ENCODE measurements at places on chromosomes 5 and 9. TPM values are rescaled to one million over a fixed set of nuclear protein-coding genes. Genes with fewer than 3 reads are reported as not detected.

The CAMK4 gene
- total RNA-seq = 3.6 TPM

GRCh38 chr5:172004824-172005237 lies 1.6 kb downstream of the FBXW11 start:
- H3K27ac ChIP-seq = peak overlapping the region; percentile 96
- H3K4me1 ChIP-seq = peaks cover 63% of the 10 kb centered on the region
- H3K4me3 ChIP-seq = peak overlapping the region; percentile 89
- no peak for DNase-seq

The CNTNAP3B gene
- total RNA-seq = 81.4 TPM

GRCh38 chr5:170538096-170538465 lies 34.3 kb downstream of the KCNIP1 start:
- no peaks in the 10 kb centered on the region for H3K27me3 ChIP-seq
- no peak overlapping the region for H3K27ac ChIP-seq
- no peak overlapping the region for H3K4me3 ChIP-seq
- DNase-seq = no peak
- H3K36me3 ChIP-seq = no peaks in the 10 kb centered on the region

DNA sequence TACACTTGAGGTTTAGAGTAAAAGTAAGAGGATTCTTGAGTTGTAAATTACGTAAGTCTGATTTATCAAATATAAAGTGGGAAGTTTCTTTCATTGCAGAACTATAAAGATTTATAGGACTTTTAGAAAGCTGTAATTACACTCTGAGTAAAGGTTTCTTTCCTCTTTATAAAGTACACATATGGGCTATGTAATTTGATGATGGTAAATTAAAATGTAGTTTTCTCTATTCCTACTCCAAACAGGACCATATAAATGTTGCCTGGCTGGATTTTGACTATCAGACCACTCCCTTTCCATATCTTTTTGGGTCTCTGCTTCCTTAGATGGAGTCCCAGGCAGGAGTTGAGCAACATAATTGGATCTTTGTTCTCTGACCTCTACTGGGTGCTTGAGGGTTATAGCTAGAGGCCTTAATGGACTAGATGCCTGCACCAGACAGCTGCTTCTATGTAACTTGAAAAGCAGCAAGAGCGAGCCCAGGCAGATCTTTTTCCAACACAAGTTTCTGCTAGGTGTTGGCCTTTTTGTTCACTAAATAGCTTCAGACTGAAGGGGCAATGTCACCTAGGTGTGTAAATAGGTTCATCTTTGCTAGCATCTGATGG lies 11.4 kb upstream of the TEX48 start:
- no peak overlapping the region for H3K4me3 ChIP-seq
- no peaks in the 10 kb centered on the region for H3K4me1 ChIP-seq
- H3K27ac ChIP-seq = no peak overlapping the region
- DNase-seq = no peak

GRCh38 chr5:123845356-123846100 lies 333.6 kb downstream of the CSNK1G3 start:
- no peak overlapping the region for H3K4me3 ChIP-seq
- no peaks in the 10 kb centered on the region for H3K4me1 ChIP-seq
- H3K36me3 ChIP-seq = no peaks in the 10 kb centered on the region
- DNase-seq = no peak
- no peaks in the 10 kb centered on the region for H3K27me3 ChIP-seq

- no peak overlapping the region for H3K4me3 ChIP-seq
- no peak overlapping the region for H3K27ac ChIP-seq
- no peaks in the 10 kb centered on the region for H3K27me3 ChIP-seq
- peaks cover 13% of the 10 kb centered on the region for H3K4me1 ChIP-seq
Measured at GRCh38 chr5:93161661-93162654, 419.1 kb downstream of the NR2F1-AS1 start.

The WDR38 gene
- total RNA-seq = not detected

DNA sequence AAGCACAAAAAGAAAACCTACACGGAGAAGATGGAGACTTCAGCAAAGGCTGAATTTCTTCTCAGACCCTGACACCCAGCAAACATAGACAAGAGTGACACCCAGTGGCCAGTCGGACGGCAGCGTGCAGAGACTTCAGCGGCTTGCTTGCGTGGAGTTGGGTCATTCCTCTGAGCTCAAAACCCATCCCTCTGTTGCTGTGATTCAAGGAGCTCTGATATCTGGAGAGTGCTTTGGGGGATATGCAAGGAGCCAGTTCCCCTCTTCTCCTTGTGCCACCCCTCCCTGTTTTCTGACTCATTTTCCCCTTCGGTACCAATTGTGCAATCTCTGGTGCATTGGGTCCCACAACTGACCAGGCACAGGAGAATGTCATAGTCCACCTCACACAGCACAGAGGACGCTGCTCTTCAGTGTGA lies 27.5 kb downstream of the SH3TC2 start:
- peaks cover 6% of the 10 kb centered on the region for H3K4me1 ChIP-seq
- no peak overlapping the region for H3K4me3 ChIP-seq
- no peaks in the 10 kb centered on the region for H3K36me3 ChIP-seq

The PRUNE2 gene
- total RNA-seq = 600 TPM

- DNase-seq = no peak
- H3K4me1 ChIP-seq = peaks cover 28% of the 10 kb centered on the region
- H3K27ac ChIP-seq = peak overlapping the region; percentile 93
- no peaks in the 10 kb centered on the region for H3K27me3 ChIP-seq
- H3K4me3 ChIP-seq = peak overlapping the region; percentile 96
Measured at GRCh38 chr9:21803649-21804048, 1.2 kb downstream of the MTAP start.

GRCh38 chr5:16970826-16971225 lies 34.7 kb upstream of the MYO10 start:
- no peaks in the 10 kb centered on the region for H3K4me1 ChIP-seq
- H3K27ac ChIP-seq = no peak overlapping the region
- H3K4me3 ChIP-seq = no peak overlapping the region
- no peak for DNase-seq

- H3K27me3 ChIP-seq = no peaks in the 10 kb centered on the region
- no peak for DNase-seq
- H3K27ac ChIP-seq = no peak overlapping the region
- H3K36me3 ChIP-seq = no peaks in the 10 kb centered on the region
Measured at GRCh38 chr9:113005777-113006176, 6.2 kb downstream of the ZNF883 start.

DNA sequence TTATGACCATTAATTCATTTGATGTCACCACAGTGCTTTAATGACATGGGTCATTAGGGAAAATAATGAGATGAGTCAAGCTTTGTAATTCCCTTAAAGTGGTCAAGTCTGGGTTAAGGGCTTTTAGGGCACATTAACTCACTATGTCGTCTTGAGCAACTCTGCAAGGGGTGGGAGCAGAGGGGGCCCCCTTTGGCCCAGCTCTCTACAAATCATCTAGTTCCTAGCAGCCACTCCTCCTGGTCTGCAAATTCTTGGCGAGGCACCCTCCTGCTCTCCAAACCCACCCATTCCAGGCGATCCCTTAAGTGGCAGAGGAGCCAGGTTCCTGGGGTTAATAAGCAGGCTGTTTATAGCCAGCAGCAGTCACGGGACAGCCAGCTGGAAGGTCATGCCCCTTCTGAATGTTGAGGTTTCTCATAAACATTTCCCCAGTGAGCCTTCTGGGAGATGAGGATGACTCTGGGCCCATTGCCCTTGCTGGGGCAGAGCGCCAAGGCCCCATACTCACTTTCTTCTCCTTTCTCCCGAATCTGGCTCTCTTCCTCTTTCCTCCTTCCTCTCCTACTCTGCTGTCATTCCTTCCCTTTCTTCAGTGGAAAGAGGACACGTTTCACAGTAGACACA lies 14.3 kb upstream of the GPX3 start:
- H3K27me3 ChIP-seq = no peaks in the 10 kb centered on the region
- H3K27ac ChIP-seq = peak overlapping the region; percentile 94
- H3K4me1 ChIP-seq = peaks cover 61% of the 10 kb centered on the region
- H3K4me3 ChIP-seq = peak overlapping the region; percentile 46
- peak; percentile 98 for DNase-seq
- no peaks in the 10 kb centered on the region for H3K36me3 ChIP-seq

DNA sequence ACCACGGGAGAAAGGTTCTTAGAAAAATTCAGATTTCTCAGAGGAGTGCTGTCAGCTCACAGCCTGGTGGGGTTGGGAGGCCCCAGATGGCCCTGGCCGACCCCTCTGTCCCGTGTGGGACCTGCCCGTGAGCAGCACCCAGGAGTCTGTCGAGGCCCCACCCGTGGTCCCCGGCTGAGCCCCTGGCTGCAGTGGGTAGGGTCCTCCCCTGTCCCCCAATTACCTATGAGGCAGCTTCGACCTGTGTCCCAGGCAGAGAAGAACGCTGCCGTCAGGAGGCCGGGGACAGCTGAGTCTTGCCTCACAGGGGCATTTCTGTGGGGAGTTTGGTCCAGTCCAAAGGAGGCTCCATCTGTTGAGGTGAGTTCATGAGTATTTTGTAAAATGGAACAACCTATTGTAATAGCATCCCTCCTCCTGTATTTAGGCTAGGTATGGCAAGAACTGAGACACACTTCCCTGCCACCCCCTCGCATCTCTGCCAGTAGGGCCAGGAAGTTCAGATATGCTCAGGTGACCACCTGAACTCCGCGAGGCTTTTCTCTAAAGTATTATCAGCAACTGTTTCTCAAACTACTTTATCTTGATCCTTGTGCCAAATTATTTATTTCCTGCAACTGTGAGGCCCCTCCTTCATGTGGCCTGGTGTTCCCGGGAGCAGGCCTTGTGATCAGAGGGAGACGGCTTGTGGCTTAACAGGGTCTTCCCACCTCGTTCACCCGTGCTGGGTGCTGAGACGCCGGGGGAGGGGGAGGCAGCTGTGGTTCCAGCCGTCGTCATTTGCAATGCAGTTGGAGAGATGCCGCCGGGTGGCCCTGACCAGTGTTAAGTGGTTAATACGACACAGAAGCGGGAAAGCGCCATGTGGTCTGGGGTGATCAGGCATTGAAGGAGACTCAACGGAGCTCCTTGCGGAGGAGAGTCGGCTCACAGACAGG lies 1.7 kb downstream of the AHRR start:
- peaks cover 71% of the 10 kb centered on the region for H3K27me3 ChIP-seq
- no peaks in the 10 kb centered on the region for H3K36me3 ChIP-seq
- peaks cover 17% of the 10 kb centered on the region for H3K4me1 ChIP-seq
- peak overlapping the region; percentile 58 for H3K4me3 ChIP-seq
- no peak overlapping the region for H3K27ac ChIP-seq
- DNase-seq = no peak

- no peaks in the 10 kb centered on the region for H3K27me3 ChIP-seq
- no peak overlapping the region for H3K4me3 ChIP-seq
- no peaks in the 10 kb centered on the region for H3K4me1 ChIP-seq
- H3K36me3 ChIP-seq = no peaks in the 10 kb centered on the region
Measured at GRCh38 chr5:37578176-37578575, 199.1 kb downstream of the WDR70 start.

The CDX1 gene
- not detected for total RNA-seq

GRCh38 chr5:143334903-143335302 lies 68.6 kb downstream of the NR3C1 start:
- no peaks in the 10 kb centered on the region for H3K27me3 ChIP-seq
- peak overlapping the region; percentile 23 for H3K27ac ChIP-seq
- H3K4me3 ChIP-seq = no peak overlapping the region
- H3K4me1 ChIP-seq = peaks cover 73% of the 10 kb centered on the region

DNA sequence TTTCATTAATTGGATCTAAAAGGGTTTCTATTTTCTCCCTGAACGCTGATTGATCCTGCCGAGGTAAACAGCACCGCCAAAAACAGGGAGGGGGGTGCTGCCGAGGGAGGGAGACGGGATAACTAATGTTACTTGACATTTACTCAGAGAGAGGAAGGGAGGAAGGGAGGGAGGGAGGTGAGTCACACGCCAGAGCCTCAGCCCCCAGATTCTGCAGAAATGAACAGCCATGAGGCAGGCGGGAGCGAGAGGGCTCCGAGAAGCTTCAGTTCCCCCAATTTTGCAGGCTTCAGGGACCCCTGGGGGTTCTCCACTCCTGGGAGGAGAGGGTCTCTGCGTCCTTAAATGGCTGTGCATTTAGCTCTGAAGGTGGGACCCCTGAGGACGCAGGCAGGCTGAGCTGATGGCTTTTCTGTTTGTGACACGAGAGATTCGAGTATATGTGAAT lies 59.1 kb upstream of the IER5L start:
- H3K27me3 ChIP-seq = no peaks in the 10 kb centered on the region
- H3K36me3 ChIP-seq = no peaks in the 10 kb centered on the region
- no peak for DNase-seq
- H3K4me3 ChIP-seq = no peak overlapping the region

DNA sequence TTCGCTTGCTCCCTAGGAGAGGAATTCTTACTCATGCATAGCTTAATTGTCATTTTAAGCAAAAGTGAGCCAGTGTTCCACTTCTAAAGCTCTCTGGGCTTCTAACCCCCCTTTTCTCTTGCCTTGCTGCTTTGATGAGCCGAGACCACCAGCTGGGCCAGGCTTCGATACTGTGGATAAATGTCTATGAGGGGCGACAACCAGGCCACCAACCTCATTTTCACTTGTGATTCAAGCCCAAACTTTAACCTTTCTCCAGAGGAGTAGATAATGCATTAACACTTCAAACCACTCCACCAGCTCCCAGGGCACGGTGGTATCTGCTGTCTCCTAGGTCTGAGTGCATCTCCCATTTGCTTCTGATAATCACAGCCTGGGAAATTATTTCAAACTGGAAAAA lies 205.6 kb downstream of the PSAT1 start:
- no peaks in the 10 kb centered on the region for H3K36me3 ChIP-seq
- DNase-seq = no peak
- no peak overlapping the region for H3K4me3 ChIP-seq
- no peak overlapping the region for H3K27ac ChIP-seq

- no peak overlapping the region for H3K27ac ChIP-seq
- H3K27me3 ChIP-seq = no peaks in the 10 kb centered on the region
- DNase-seq = no peak
- H3K36me3 ChIP-seq = no peaks in the 10 kb centered on the region
- H3K4me3 ChIP-seq = no peak overlapping the region
Measured at GRCh38 chr5:1400936-1401335, 44.3 kb downstream of the SLC6A3 start.

DNA sequence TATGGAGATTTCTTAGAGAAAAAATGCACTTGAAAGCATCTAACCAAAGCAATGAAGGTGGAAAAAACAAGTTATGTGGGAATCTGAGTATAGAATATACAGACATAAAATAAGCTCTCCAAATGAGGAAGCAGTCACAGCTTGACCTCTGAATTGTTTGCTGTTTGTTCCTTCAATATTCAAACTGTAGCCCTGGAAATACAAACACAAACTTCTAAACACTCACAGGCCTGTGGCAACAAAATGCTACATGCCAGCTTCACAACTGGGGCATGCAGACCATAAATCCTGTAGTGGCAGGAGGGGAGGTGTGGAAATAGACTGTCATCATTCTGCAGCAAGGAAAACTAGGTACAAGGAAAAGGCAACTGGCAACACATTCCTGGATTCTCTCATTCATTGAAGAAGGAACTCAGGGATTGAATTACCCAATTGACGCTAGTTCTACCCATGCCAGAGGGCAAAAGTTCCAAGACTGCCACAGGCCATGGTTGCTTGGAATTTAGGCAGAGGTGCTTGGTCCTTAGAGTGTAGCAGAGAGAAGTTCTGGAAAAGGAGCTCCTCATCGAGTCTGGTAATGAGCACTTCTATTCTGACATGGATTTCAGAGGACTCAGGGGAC lies 349.6 kb downstream of the PDE4D start:
- no peak overlapping the region for H3K27ac ChIP-seq
- DNase-seq = no peak
- H3K27me3 ChIP-seq = no peaks in the 10 kb centered on the region
- H3K36me3 ChIP-seq = no peaks in the 10 kb centered on the region
- H3K4me3 ChIP-seq = no peak overlapping the region
- H3K4me1 ChIP-seq = peaks cover 30% of the 10 kb centered on the region

GRCh38 chr5:82295144-82295543 lies 17.0 kb upstream of the RPS23 start:
- H3K4me1 ChIP-seq = no peaks in the 10 kb centered on the region
- no peaks in the 10 kb centered on the region for H3K27me3 ChIP-seq
- DNase-seq = no peak
- no peak overlapping the region for H3K4me3 ChIP-seq
- no peak overlapping the region for H3K27ac ChIP-seq

The TMEM252 gene
- total RNA-seq = not detected

- no peaks in the 10 kb centered on the region for H3K36me3 ChIP-seq
- no peak overlapping the region for H3K4me3 ChIP-seq
- H3K4me1 ChIP-seq = no peaks in the 10 kb centered on the region
- H3K27me3 ChIP-seq = no peaks in the 10 kb centered on the region
Measured at GRCh38 chr9:36935768-36936497, 98.1 kb downstream of the PAX5 start.
